Adrenal gland (tissue), 19 donors: ENCODE measurements at places on chromosomes 4 and X. TPM values are rescaled to one million over a fixed set of nuclear protein-coding genes. Genes with fewer than 3 reads are reported as not detected.

The IGFBP7 gene
- total RNA-seq = 98.9 TPM

- no peak overlapping the region for H3K4me3 ChIP-seq
- H3K4me1 ChIP-seq = no peaks in the 10 kb centered on the region
Observed at GRCh38 chr4:7581477-7581876, 146.7 kb upstream of the PSAPL1 start.

- no peaks in the 10 kb centered on the region for H3K4me1 ChIP-seq
- no peak for DNase-seq
- H3K36me3 ChIP-seq = no peaks in the 10 kb centered on the region
- no peaks in the 10 kb centered on the region for H3K27me3 ChIP-seq
- H3K27ac ChIP-seq = no peak overlapping the region
- no peak overlapping the region for H3K4me3 ChIP-seq
Observed at GRCh38 chrX:9501362-9501761, 36.5 kb downstream of the TBL1X start.

DNA sequence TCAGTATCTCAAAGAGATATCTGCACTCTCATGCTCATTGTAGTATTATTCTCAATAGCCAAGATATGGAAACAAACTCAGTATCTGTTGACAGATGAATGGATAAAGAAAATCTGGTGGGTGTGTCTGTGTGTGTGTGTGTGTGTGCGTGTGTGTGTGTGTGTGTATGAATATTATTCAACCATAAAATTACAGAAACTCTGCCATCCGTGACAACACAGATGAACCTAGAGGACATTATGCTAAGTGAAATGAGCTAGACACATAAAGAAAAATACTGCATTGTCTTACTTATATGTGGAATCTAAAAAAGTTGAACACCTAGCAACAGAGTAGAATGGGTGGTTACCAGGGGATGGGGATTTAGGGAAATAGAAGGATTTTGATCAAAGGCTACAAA is 13.2 kb downstream of the XKRX start:
- no peaks in the 10 kb centered on the region for H3K36me3 ChIP-seq
- H3K27ac ChIP-seq = no peak overlapping the region
- no peaks in the 10 kb centered on the region for H3K4me1 ChIP-seq

- no peak overlapping the region for H3K27ac ChIP-seq
- H3K4me1 ChIP-seq = no peaks in the 10 kb centered on the region
- H3K4me3 ChIP-seq = no peak overlapping the region
- no peaks in the 10 kb centered on the region for H3K36me3 ChIP-seq
- peak; percentile 29 for DNase-seq
Observed at GRCh38 chr4:8607603-8608481, 15.3 kb downstream of the CPZ start.

The CTAG2 gene
- not detected for total RNA-seq

- H3K4me3 ChIP-seq = no peak overlapping the region
- no peaks in the 10 kb centered on the region for H3K36me3 ChIP-seq
- no peaks in the 10 kb centered on the region for H3K27me3 ChIP-seq
- no peak overlapping the region for H3K27ac ChIP-seq
Observed at GRCh38 chr4:82803746-82804145, 5.2 kb upstream of the SCD5 start.

The HSD17B11 gene
- 191 TPM for total RNA-seq

- peak within 1 kb of the TSS; percentile 13 for H3K4me3 ChIP-seq
- H3K27me3 ChIP-seq = peaks cover 80% of the 10 kb centered on the region
- H3K4me1 ChIP-seq = no peaks in the 10 kb centered on the region
- H3K27ac ChIP-seq = no peak within 1 kb of the TSS
Observed at GRCh38 chr4:146638786-146639505, at the start of gene POU4F2. TSS of gene POU4F2 (plus strand) at chr4:146638893. CDS start at chr4:146639141, 248 bp downstream.

The GLA gene
- total RNA-seq = 43.4 TPM

The FGB gene
- 4.8 TPM for total RNA-seq

The MUC7 gene
- total RNA-seq = not detected

- H3K36me3 ChIP-seq = no peaks in the 10 kb centered on the region
- DNase-seq = no peak
- no peaks in the 10 kb centered on the region for H3K4me1 ChIP-seq
- H3K27ac ChIP-seq = no peak overlapping the region
- H3K27me3 ChIP-seq = no peaks in the 10 kb centered on the region
- no peak overlapping the region for H3K4me3 ChIP-seq
Observed at GRCh38 chr4:179662522-179662921, 2220.3 kb upstream of the AGA start.

- no peak overlapping the region for H3K27ac ChIP-seq
- no peak overlapping the region for H3K4me3 ChIP-seq
- DNase-seq = no peak
Observed at GRCh38 chrX:19715711-19716638, 171.4 kb downstream of the SH3KBP1 start.

The MGARP gene
- total RNA-seq = 130 TPM

The XPNPEP2 gene
- 0.18 TPM for total RNA-seq

- no peaks in the 10 kb centered on the region for H3K36me3 ChIP-seq
- DNase-seq = no peak
- no peak overlapping the region for H3K27ac ChIP-seq
- H3K4me1 ChIP-seq = no peaks in the 10 kb centered on the region
Observed at GRCh38 chrX:57083143-57083542, 38.2 kb downstream of the SPIN2B start.

DNA sequence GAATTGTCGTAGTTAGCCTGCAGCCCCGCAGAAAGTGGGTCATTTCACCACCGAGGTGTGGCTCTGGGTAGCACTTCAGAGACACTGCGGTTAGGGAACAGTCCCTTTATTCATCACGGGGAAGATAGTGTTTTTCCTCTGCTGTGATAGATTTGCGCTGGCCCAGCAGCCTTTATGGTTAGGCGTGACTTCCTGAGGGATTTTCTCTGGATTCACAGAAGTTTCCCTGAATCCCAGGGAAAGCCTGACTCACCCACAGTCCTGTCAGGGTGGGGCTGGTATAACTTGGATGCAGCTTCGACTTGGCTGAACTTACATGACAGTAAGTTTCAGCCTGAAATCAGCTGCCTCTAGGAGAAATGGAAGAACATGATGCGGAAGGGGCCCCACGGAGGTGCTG is 196.3 kb upstream of the HHIP start:
- no peaks in the 10 kb centered on the region for H3K4me1 ChIP-seq
- H3K27me3 ChIP-seq = no peaks in the 10 kb centered on the region
- no peak for DNase-seq

The GPR50 gene
- total RNA-seq = 0.06 TPM

DNA sequence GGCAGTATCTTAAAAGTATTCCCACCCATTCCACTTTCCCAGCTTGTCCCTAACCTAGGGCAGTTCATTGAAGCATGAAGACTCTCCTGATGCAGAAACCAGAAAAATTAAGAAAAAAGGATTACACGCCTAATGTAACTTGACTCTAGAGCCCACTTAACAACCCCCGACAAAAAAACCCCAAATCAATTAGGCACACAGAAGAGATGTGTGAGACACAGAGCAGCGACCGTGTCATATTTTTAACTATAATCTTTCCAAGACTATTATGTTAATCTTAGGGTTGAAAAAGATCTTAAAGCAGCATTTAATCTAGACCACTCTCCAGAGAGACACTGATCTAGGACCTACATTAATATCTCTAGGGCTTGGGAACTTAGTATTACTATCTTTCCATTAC is 1.3 kb downstream of the YTHDC1 start:
- H3K36me3 ChIP-seq = no peaks in the 10 kb centered on the region
- peaks cover 19% of the 10 kb centered on the region for H3K4me1 ChIP-seq
- no peak for DNase-seq

GRCh38 chr4:79185526-79186045 is 140.3 kb downstream of the NAA11 start:
- H3K27ac ChIP-seq = no peak overlapping the region
- H3K4me1 ChIP-seq = no peaks in the 10 kb centered on the region
- DNase-seq = no peak
- no peaks in the 10 kb centered on the region for H3K27me3 ChIP-seq
- no peak overlapping the region for H3K4me3 ChIP-seq
